ENCODE measurements at places on chromosomes 7 and 10. TPM values are rescaled to one million over a fixed set of nuclear protein-coding genes. Genes with fewer than 3 reads are reported as not detected.

Gene CEP55
- polyA plus RNA-seq = 31.3 TPM

Gene KCNH2
- polyA plus RNA-seq = 4.3 TPM

Gene PPP1R17
- not detected for polyA plus RNA-seq

Gene CCNJ
- 17.0 TPM for polyA plus RNA-seq

Data from left lung (tissue), 14 donors.